ENCODE measurements at places on chromosomes 11 and 22. TPM values are rescaled to one million over a fixed set of nuclear protein-coding genes. Genes with fewer than 3 reads are reported as not detected.

Gene RTN4RL2
- polyA plus RNA-seq: 14.0 TPM

Gene TSGA10IP
- polyA plus RNA-seq: not detected

Gene MYBPC3
- polyA plus RNA-seq: not detected

GRCh38 chr11:28584992-28585391 is 476.8 kb downstream of the METTL15 start:
- DNase-seq: no peak

DNA sequence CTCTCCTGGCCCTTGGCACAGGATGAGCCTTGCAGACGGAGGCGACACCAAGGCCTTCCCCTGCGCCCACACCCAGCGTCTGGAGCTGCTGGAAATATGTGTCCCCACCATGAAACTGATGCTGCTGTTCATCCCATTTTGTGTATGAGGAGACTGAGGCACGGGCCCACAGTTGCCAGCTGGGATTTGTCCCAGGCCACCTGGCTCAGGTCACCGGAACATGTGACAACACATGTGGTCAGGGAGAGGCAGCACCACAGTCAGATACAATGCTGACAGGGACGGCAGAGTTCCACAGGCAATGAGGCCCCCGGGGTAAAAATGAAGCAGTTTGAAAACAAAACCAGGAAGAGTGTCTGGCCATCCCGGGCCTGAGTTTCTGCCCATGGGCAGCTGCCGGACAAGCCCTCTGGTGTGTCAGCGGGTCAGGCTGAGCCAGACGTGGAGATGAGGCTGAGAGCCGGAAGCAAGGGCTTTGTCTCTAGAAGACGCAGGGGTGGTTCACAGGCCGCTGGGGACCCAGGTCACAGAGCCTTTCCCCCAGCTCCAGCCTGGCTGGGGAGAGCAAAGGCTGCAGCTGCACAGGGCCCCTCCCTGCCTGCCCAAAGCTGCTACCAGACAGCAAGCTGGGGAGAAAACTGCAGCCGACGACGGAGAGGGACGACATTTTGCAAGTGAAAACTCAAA is 80.7 kb downstream of the CDKN1C start:
- DNase-seq: no peak

Gene NLRP14
- polyA plus RNA-seq: not detected

Gene OR4D9
- not detected for polyA plus RNA-seq

DNA sequence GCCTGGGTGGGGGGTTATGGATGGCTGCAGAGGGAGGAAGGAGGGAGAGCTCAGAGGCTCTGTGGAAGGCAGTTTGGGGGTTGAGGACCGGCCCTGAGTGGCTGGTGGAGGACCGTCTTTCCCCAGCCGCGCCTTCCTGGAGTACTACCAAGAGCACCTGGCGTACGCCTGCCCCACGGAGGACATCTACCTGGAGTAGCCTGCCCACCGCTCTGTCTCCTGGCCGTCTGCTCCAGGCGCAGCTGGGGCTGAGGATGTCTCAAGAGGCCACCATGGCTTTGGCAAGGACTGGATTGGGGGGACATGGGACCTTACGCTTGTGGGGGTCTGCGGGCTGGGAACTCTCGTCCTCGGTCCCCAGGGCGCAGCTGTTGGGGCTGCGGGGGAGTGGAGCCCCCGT is 10.0 kb downstream of the MAPK8IP2 start:
- no peak for DNase-seq

- no peak for DNase-seq
These were observed 84.8 kb downstream of the SLC1A2 start for GRCh38 chr11:35334385-35335090.

All from brain (organoid and tissue), 16 donors.